Uterus (tissue), 4 donors: ENCODE measurements at places on chromosomes 4 and X. TPM values are rescaled to one million over a fixed set of nuclear protein-coding genes. Genes with fewer than 3 reads are reported as not detected.

NLRP2B gene
- 0.21 TPM for total RNA-seq

BGN gene
- 60.0 TPM for total RNA-seq

BST1 gene
- 1.5 TPM for total RNA-seq

REPS2 gene
- total RNA-seq = 68.4 TPM

MAGEC3 gene
- 0.70 TPM for total RNA-seq

PPARGC1A gene
- total RNA-seq = 3.5 TPM

MAGEB1 gene
- total RNA-seq = not detected

SMARCAD1 gene
- total RNA-seq = 20.0 TPM

SSX3 gene
- not detected for total RNA-seq

TXLNG gene
- total RNA-seq = 11.8 TPM

TCEAL9 gene
- 51.5 TPM for total RNA-seq

CSAG3 gene
- total RNA-seq = not detected

FGG gene
- not detected for total RNA-seq

SSX2B gene
- not detected for total RNA-seq

CISD2 gene
- total RNA-seq = 23.7 TPM

SERPINA7 gene
- not detected for total RNA-seq

EFHC2 gene
- total RNA-seq = 5.3 TPM

ASMT gene
- total RNA-seq = not detected

SCFD2 gene
- 19.6 TPM for total RNA-seq

SGMS2 gene
- 56.2 TPM for total RNA-seq

CABS1 gene
- 0.28 TPM for total RNA-seq

PDE6B gene
- 0.26 TPM for total RNA-seq

MYOZ2 gene
- total RNA-seq = 1.5 TPM

CXXC4 gene
- 2.4 TPM for total RNA-seq

IL1RAPL2 gene
- not detected for total RNA-seq

STPG2 gene
- 0.61 TPM for total RNA-seq
